ENCODE measurements at places on chromosomes 4 and X. TPM values are rescaled to one million over a fixed set of nuclear protein-coding genes. Genes with fewer than 3 reads are reported as not detected.

GRCh38 chr4:158146736-158147135, 26.1 kb downstream of the GASK1B start:
- no peak for DNase-seq

GRCh38 chr4:19684084-19684483, 567.6 kb upstream of the SLIT2 start:
- DNase-seq = no peak

DNA sequence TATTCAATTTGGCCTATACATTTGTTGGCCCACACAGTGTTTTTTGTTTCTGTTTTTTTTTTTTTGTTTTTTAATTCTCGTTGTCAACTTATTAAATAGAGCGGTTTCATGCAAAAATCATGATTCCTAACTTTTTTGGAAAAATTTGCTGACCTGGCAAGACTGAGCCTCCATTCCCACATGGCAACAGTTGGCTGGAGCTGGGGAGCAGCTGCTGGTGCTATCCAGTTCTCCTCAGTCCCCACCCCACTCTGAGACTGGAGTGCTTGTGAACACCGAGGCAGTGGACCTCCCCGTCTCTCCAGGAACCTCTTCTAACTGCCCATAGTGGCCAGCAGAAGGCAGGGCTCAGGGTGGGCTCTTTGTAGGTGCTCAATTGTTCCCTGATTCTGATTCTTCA, 95.7 kb upstream of the OTUD4 start:
- no peak for DNase-seq

GRCh38 chr4:38452009-38452408, 212.0 kb upstream of the KLF3 start:
- no peak for DNase-seq

DNA sequence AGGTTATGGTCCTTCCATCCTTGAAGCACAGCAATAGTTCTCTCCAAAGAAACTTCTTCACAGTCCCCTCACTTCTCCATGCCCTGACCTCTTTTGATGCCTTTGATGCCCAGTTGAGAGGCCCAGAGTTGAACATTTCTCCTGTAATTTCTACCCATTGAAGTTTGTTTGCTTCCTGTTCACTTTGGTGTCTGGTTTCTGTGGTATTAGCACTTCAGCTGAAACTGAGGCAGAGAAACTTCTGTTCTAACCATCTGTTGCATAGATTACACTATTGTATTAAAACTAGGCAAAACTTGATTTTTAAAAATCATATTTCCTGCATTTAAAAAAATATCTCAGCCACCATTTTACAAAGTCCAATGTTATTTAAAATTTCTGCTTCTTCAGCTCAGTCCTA, 89.8 kb upstream of the ADGRG2 start:
- DNase-seq = no peak

GRCh38 chrX:46330513-46330912, 214.7 kb downstream of the ZNF674 start:
- no peak for DNase-seq

- no peak for DNase-seq
Measured at GRCh38 chr4:100539706-100540105, 21.9 kb upstream of the EMCN start.

GRCh38 chr4:165328101-165328425, 594 bp downstream of the MSMO1 start:
- DNase-seq = no peak

The NUP62CL gene
- 8.8 TPM for total RNA-seq
